H1 (cell line): ENCODE measurements at places on chromosomes 11 and 22. TPM values are rescaled to one million over a fixed set of nuclear protein-coding genes. Genes with fewer than 3 reads are reported as not detected.

The OR2AG1 gene
- not detected in 2 replicates for total RNA-seq

The CHRM1 gene
- not detected in 2 replicates for total RNA-seq

The VPREB1 gene
- total RNA-seq = not detected in 2 replicates

DNA sequence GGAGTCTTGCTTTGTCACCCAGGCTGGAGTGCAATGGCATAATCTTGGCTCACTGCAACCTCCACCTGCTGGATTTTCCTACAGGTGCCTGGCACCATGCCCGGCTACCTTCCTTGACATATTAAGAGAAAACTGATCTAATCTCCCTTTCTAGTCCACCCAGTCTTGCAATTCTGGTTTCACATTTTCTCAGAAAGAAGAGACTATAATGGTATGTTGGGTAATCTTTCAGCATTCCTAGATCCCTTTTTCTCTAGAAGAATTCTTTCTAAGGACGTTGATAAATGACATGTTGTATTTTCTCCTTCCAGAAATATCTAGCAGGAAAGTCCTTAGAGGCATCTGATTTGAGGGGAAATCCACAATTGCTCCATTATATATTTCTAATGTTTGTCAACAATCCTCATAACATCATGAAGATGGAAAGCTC lies 10.4 kb upstream of the HSPA8 start:
- no peak overlapping the region for H3K4me3 ChIP-seq
- no peaks in the 10 kb centered on the region for H3K4me1 ChIP-seq
- no peaks in the 10 kb centered on the region for H3K36me3 ChIP-seq
- H3K27me3 ChIP-seq = no peaks in the 10 kb centered on the region
- H3K27ac ChIP-seq = no peak overlapping the region

The CTSD gene
- total RNA-seq = 169 and 182 TPM in 2 replicates

DNA sequence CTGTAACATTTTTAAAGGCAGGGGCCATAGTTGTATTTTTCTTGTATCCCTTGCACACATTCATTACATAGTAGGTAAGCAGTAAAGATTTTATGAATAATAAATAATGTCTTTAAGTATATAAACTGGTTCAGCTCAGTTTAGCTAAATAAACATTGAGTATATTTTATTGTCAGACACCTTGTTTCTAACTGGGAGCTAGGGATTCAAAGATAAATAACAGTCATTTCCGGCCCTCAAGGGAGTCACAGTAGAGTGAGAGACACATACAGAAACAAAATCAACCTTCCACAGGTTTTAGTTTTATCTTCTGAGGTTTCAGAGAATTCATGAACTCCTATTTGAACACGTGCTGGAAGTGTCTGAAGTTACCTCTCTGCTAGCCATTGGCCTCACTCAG lies 760.2 kb downstream of the DLG2 start:
- no peak for DNase-seq
- H3K27me3 ChIP-seq = no peaks in the 10 kb centered on the region
- no peak overlapping the region for H3K27ac ChIP-seq

DNA sequence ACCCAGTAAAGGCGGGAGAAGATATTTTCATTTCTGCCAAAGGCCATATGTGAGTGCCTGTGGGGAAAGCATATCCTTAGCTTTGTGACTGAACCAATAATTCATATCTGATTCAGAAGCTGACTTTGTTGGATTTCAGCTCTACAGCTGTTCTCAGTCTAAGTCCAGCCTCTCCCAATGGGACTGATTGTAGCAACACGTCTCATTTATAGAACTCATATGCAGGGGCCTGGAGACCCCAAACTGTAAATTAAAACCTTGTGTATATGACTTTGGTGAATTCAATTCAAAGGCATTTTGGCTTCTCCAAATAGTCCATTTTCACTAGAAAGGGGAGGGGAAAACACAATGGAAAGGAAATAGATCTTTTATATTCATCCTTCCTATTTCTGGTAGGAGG lies 250.4 kb upstream of the SORL1-AS1 start:
- H3K27ac ChIP-seq = no peak overlapping the region
- H3K36me3 ChIP-seq = no peaks in the 10 kb centered on the region
- H3K27me3 ChIP-seq = no peaks in the 10 kb centered on the region

GRCh38 chr11:70578831-70579230 lies 180.5 kb downstream of the CTTN start:
- H3K4me1 ChIP-seq = peaks cover 6% of the 10 kb centered on the region; the same call in 1 of the 2 replicates
- no peak overlapping the region for H3K27ac ChIP-seq
- no peak overlapping the region for H3K4me3 ChIP-seq

The NLRX1 gene
- total RNA-seq = 12.9 and 13.2 TPM in 2 replicates

GRCh38 chr22:46001426-46002106 lies 24.6 kb upstream of the WNT7B start:
- H3K27me3 ChIP-seq = no peaks in the 10 kb centered on the region
- no peak overlapping the region for H3K4me3 ChIP-seq
- no peaks in the 10 kb centered on the region for H3K36me3 ChIP-seq
- DNase-seq = no peak

GRCh38 chr22:30717331-30717921 lies 22.8 kb downstream of the OSBP2 start:
- H3K36me3 ChIP-seq = no peaks in the 10 kb centered on the region
- H3K4me1 ChIP-seq = no peaks in the 10 kb centered on the region
- no peak overlapping the region for H3K27ac ChIP-seq

- H3K4me1 ChIP-seq = peaks cover 10% of the 10 kb centered on the region
- no peak overlapping the region; the same call in 1 of the 2 replicates for H3K27ac ChIP-seq
- H3K4me3 ChIP-seq = peak overlapping the region; percentile 85
- H3K27me3 ChIP-seq = 0 out of 2 replicates have a peak, but pooled peaks cover 5% of the 10 kb centered on the region
- no peaks in the 10 kb centered on the region for H3K36me3 ChIP-seq
These were observed 705 bp downstream of the PTPRJ start for GRCh38 chr11:47980907-47981621.

GRCh38 chr11:95153857-95154246 lies 64.2 kb downstream of the ENDOD1 start:
- no peak overlapping the region for H3K4me3 ChIP-seq
- H3K4me1 ChIP-seq = peaks cover 4% of the 10 kb centered on the region
- peaks cover 17% of the 10 kb centered on the region for H3K27me3 ChIP-seq
- DNase-seq = no peak

DNA sequence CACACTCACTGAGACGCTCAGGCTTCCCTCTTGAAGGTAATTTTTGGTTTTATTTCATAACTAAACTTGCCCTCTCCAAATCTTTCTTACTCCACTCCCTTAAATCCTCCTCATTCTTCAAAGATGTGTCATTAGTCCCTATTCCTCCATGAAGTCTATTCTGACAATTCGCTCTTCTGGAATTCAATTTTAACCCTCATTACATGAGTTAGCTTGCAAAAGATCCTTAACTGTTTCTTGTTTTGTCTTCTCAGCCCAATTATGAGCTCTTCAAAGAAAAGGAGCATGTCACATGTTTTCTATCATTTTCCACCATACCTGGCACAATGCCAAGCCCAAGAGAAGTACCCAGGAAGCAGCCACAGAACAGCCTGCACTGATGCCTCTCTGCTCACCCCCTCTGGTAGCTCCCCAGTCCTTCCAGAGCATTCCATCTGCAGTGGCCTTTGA lies 13.0 kb downstream of the GALNT18 start:
- H3K27ac ChIP-seq = no peak overlapping the region
- DNase-seq = no peak
- peaks cover 5% of the 10 kb centered on the region for H3K4me1 ChIP-seq
- H3K27me3 ChIP-seq = no peaks in the 10 kb centered on the region

- H3K36me3 ChIP-seq = no peaks in the 10 kb centered on the region
- peaks cover 3% of the 10 kb centered on the region for H3K4me1 ChIP-seq
- no peak overlapping the region for H3K27ac ChIP-seq
- no peaks in the 10 kb centered on the region for H3K27me3 ChIP-seq
- DNase-seq = no peak
- H3K4me3 ChIP-seq = no peak overlapping the region
These were observed 77.7 kb downstream of the MORC2 start for GRCh38 chr22:30890686-30891442.

DNA sequence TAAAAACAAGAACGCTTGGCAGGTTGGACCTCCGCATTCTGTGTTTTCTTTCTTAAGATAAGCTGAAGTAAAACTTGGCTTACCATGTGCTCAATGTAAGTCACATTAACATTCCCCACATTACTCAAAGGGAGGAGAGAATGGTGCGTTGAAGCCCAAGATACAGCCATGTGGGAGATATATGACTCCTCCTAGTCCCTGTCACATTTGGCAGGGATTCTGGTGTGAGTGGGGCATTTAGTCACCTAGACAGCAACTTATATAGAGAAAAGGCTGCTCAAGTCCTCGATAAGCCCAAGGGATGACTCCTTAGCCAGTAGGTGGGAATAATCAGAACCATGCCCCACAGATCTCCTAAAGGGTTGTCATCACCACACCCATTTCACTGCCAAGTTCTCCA lies 4.6 kb downstream of the PRSS23 start:
- H3K4me1 ChIP-seq = no peaks in the 10 kb centered on the region; the same call in 1 of the 2 replicates
- no peak overlapping the region for H3K4me3 ChIP-seq
- H3K27ac ChIP-seq = no peak overlapping the region
- DNase-seq = no peak

GRCh38 chr22:46060292-46061123 lies 83.5 kb upstream of the WNT7B start:
- H3K36me3 ChIP-seq = no peaks in the 10 kb centered on the region
- no peak for DNase-seq
- peaks cover 63% of the 10 kb centered on the region for H3K27me3 ChIP-seq
- 0 out of 2 replicates have a peak, but pooled peaks cover 3% of the 10 kb centered on the region for H3K4me1 ChIP-seq

- H3K4me3 ChIP-seq = no peak overlapping the region
- H3K27ac ChIP-seq = no peak overlapping the region
- H3K27me3 ChIP-seq = no peaks in the 10 kb centered on the region
These were observed 10.4 kb downstream of the SMPD1 start for GRCh38 chr11:6400431-6401345.

GRCh38 chr11:131223198-131223991 lies 147.0 kb upstream of the NTM start:
- DNase-seq = no peak
- H3K27me3 ChIP-seq = no peaks in the 10 kb centered on the region
- no peak overlapping the region; the same call in 1 of the 2 replicates for H3K27ac ChIP-seq
- peaks cover 16% of the 10 kb centered on the region for H3K4me1 ChIP-seq
- no peak overlapping the region for H3K4me3 ChIP-seq
- no peaks in the 10 kb centered on the region; the same call in 1 of the 2 replicates for H3K36me3 ChIP-seq

- H3K27ac ChIP-seq = no peak overlapping the region
- DNase-seq = no peak
- no peak overlapping the region for H3K4me3 ChIP-seq
- H3K4me1 ChIP-seq = no peaks in the 10 kb centered on the region
- H3K36me3 ChIP-seq = no peaks in the 10 kb centered on the region
- no peaks in the 10 kb centered on the region for H3K27me3 ChIP-seq
These were observed 220.2 kb upstream of the SNX19 start for GRCh38 chr11:131136486-131136885.

The SOX10 gene
- 2.7 and 3.3 TPM in 2 replicates for total RNA-seq

DNA sequence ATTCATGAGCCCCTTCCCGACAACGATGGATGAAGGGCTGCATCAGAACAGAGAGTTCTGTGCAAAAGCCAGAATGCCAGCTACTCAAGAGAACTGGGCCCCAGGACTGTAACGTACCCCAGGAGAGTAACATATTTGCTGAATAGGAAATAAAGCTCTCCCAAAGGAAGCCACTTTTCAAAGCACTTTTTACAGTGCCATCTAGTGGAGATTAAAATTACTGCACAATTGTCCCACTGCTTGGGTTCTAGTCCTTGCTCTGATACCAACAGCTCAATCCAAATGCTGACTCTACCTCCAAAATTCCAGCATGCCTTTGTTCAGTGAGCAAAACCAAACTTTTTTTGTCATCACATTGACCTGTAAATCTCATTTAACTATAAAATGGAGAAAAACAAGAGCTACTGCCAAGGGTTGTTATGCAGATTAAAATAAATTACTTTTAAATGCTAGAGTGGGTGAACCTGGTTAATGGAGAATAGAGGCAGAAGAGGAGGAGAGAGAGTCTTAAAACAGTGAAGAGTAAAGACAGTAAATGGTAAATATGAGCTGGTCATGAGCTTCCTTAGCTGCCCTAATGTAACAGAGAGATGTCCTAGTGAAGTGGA lies 87.6 kb upstream of the FSHB start:
- no peak overlapping the region for H3K4me3 ChIP-seq
- H3K27me3 ChIP-seq = no peaks in the 10 kb centered on the region
- H3K36me3 ChIP-seq = no peaks in the 10 kb centered on the region
- H3K4me1 ChIP-seq = no peaks in the 10 kb centered on the region
- no peak overlapping the region for H3K27ac ChIP-seq

The APOA5 gene
- total RNA-seq = 0.15 and 0.21 TPM in 2 replicates

The TBX1 gene
- total RNA-seq = 0.28 and 0.38 TPM in 2 replicates

- H3K4me1 ChIP-seq = peaks cover 1% of the 10 kb centered on the region; the same call in 1 of the 2 replicates
- no peaks in the 10 kb centered on the region for H3K27me3 ChIP-seq
- no peaks in the 10 kb centered on the region for H3K36me3 ChIP-seq
These were observed 110.2 kb downstream of the RASSF10 start for GRCh38 chr11:13119361-13119760.

The RCOR2 gene
- total RNA-seq = 78.0 and 80.1 TPM in 2 replicates

- no peak for DNase-seq
- peaks cover 11% of the 10 kb centered on the region; the same call in 1 of the 2 replicates for H3K4me1 ChIP-seq
- H3K4me3 ChIP-seq = no peak overlapping the region
These were observed 2.2 kb downstream of the SMCO4 start for GRCh38 chr11:93540896-93541553.

GRCh38 chr22:41028841-41029240 lies 63.6 kb upstream of the EP300 start:
- H3K36me3 ChIP-seq = no peaks in the 10 kb centered on the region
- H3K4me3 ChIP-seq = no peak overlapping the region
- DNase-seq = no peak
- no peaks in the 10 kb centered on the region; the same call in 1 of the 2 replicates for H3K4me1 ChIP-seq
- no peak overlapping the region for H3K27ac ChIP-seq

DNA sequence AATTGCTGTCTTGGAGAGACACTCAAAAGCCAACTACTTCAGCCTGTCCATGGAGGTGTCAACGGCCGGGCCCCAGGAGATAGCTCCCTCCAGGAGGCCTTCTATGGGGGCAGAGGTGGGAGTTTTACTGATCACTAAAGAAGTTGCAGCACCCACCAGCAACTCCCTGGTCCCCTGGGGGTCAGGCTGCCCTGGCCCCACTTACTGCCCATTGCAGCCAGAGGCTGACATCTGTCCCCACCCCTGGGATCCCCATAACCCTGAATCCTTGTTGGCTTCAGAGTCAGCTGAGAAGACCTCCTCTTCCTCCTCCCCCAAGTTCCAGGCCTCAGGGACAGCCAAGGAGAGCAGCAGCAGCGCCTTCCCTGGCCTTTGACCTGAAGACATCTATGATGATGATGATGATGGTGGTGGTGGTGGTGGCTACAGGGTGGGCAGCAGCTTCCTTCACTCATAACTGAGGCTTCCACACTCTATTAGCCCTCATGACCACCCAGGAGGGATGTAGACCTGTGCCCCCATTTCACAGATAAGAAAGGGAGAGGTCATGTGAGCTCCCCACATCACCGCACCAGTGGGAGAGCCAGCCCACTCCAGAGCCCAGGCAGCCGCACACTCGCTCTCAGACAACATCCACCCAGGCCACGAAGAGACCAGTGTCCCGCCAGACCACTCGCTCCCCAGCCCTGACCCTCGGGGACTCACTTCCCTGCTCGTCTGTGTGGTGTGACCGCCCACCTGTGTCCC lies 43.8 kb upstream of the FGF3 start:
- no peaks in the 10 kb centered on the region for H3K27me3 ChIP-seq
- no peak overlapping the region for H3K27ac ChIP-seq

The TENM4 gene
- total RNA-seq = 7.2 and 8.8 TPM in 2 replicates

DNA sequence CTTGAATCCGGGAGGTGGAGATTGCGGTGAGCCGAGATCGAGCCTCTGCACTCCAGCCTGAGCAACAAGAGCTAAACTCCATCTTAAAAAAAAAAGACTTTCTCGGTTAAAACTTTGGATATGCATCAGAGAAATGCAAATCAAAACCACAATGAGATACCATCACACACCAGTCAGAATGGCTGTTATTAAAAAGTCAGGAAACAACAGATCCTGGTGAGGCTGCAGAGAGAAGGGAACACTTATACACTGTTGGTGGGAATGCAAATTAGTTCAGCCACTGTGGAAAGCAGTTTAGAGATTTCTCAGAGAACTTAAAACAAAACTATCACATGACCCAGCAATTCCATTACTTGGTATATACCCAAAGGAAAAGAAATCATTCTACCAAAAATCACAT lies 619.4 kb upstream of the KIRREL3 start:
- H3K36me3 ChIP-seq = no peaks in the 10 kb centered on the region
- no peak overlapping the region for H3K27ac ChIP-seq
- H3K4me1 ChIP-seq = no peaks in the 10 kb centered on the region
- no peak overlapping the region for H3K4me3 ChIP-seq
